ENCODE measurements at places on chromosomes 12 and 14.

DNA sequence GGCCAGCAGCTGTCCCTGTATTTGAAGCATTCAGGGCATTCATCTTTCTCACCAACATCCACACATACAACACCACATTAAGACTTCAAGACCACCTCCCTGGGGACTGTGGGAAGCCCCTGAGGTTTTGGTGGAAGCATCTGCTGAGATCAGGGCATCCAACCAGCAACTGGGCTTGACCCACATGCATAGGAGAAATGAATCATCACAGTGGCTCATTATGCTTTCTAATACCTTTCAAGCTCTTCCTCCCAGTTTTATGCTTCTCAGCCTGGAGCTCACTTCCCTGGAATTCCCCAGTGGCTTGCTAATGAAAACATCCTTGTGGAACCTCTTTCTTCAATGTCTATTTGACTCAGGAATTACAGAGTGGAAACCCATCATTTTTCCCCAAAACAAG lies 21.4 kb upstream of the CMKLR1 start:
- peak; percentile 5 for DNase-seq

DNA sequence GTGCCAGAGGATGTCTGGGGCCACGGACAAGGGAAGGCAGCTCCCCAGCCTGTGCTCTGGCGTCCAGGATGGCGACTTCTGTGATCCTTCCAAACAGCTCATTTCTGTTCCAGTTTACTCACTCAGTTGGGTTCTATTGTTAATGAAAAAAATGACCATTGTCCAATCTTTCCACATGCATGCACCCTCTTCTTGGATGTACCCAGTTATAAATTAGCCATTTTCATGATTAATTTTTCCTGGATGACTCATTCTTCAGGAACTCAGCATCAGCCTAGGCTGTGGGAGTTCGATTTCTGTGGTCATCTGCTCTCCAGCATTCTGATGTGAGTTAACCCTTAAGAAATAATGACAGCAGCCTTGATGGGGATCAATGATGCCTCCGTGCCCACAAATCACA lies 926.8 kb downstream of the BCL11B start:
- no peak for DNase-seq

GRCh38 chr14:105021656-105022275 lies 883 bp upstream of the CDCA4 start:
- DNase-seq: peak; percentile 43

GRCh38 chr12:104669851-104670337 lies 213.1 kb downstream of the CHST11 start:
- DNase-seq: no peak

- DNase-seq: no peak
Observed at GRCh38 chr12:109737126-109737525, 23.5 kb downstream of the FAM222A start.

- DNase-seq: no peak
Observed at GRCh38 chr12:79115743-79116142, 251.2 kb downstream of the SYT1 start.

DNA sequence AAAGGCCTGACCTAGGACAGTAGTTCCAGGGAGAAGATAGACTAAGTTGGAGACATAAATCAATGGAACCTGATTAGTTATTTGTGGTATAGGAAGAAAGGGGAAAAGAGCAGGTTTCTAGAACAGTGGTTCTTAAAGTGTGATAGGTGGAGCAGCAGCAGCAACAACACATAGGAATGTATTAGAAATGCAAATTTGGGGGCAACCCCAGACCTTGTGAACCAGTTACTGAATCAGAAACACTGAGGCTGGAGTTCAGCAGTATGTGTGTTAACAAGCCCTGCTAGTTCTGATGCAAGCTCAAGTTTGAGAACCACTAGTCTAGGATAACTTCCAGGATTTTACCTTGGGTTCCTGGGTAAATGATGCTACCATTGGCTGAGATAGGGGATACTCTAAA lies 308.7 kb downstream of the EMP1 start:
- no peak for DNase-seq

GRCh38 chr14:60753264-60754119 lies 18.9 kb downstream of the MNAT1 start:
- peak; percentile 15 for DNase-seq

DNA sequence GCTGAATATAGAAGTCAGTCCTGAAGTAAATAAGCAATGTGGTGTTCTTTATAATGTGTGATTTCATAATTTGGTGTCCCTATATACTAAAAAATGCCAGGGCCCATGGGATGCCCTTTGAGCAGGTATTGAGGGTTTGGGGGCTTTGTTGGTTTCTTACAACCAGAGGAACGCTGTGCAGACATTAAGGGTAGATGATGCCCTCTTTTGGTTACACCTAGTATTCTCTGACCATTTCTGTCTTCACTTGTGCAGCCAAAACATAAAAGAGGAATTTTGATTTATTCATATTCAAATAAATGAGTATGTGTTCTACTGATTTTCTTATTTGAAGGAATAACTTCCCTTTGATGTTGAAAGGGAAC lies 3.0 kb downstream of the LGR5 start:
- no peak for DNase-seq

GRCh38 chr12:94135896-94136295 lies 12.5 kb upstream of the PLXNC1 start:
- no peak for DNase-seq

GRCh38 chr14:72916174-72916573 lies 10.1 kb upstream of the DCAF4 start:
- DNase-seq: no peak

GRCh38 chr12:8629486-8630033 lies 16.9 kb upstream of the AICDA start:
- DNase-seq: peak; percentile 32

DNA sequence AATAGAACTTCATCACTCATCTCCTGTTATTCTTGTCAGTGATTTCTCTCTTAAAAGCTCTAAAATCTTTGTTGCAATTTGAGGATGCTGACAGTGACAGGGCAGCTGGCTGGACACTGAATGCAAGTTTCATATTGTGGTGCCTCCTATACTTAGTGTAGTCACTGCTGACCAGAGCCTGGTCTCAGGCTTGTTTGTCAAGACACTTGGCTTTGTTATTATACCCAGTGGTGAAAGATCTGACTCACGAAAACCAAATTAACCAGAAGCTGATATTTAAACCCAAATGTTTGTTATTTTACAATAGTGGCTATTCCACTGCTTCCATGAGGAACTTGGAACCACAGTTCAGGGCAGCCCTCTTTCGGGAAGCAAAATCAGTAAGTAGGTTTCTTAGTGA lies 42.8 kb downstream of the RPGRIP1 start:
- DNase-seq: no peak

GRCh38 chr14:65961004-65961403 lies 525.2 kb upstream of the CCDC196 start:
- DNase-seq: peak; percentile 82

DNA sequence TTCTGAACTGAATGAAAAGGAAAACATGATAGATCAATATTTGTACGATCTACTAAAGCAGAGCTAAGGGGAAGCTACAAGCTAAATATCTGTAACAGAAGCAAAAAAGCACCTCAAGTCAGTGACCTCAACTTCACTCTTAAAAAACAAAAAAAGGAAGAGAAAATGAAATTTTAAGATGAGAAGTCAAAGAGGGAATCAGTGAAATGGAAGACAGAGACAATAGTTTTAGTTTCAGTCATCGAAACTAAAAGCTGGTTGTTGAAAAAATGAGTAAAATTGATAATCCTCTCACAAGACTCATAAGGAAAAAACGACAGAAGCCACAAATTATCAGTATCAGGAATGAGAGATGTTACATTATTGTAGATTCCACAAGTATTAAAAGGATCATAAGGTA lies 11.9 kb upstream of the SLC2A13 start:
- DNase-seq: no peak

GRCh38 chr12:116910645-116911451 lies at the start of gene FBXW8:
TSS of gene FBXW8 (plus strand) at chr12:116910950. CDS start at chr12:116911038, 88 bp downstream.
- DNase-seq: peak; percentile 87

DNA sequence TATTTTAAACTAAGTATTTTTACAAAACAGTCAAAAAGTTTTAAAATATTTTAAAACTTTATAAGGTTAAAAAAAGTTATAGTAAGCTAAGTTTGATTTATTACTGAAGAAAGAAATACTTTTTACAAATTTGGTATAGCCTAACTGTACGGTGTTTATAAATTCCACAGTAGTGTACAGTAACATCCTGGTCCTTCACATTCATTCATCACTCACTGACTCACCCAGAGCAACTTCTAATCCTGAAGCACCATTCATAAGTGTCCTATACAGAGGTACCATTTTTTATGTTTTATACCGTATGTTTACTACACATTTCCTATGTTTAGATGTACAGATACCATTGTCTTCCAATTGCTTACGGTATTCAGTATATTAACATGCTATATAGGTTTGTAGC lies 170.0 kb downstream of the KLHL28 start:
- no peak for DNase-seq

- DNase-seq: peak; percentile 95
Observed at GRCh38 chr14:51023964-51024363, 70.9 kb downstream of the TRIM9 start.

DNA sequence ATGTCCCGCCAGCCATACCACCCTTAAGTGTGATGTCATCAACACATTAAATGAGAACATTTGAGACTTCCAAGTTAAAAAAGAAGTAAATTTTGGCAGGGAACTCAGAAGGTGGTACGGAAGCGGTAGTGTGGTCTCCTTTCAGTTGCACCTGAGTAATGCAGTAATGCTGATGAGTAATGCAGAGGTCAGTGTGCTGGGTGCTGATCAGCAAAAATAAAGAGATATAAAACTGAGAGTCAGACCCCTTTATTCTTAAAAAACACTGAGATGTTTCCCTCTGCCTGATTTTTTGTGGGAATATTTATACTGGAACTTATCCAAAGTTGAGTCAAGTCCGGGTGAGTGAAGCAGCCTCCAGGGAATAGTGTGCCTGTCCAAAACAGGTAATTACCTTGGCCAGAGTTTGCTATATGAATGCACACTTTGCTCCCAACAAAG lies 370.6 kb upstream of the PRICKLE1 start:
- DNase-seq: no peak

- DNase-seq: no peak
Observed at GRCh38 chr12:45182511-45182910, 33.4 kb upstream of the ANO6 start.

DNA sequence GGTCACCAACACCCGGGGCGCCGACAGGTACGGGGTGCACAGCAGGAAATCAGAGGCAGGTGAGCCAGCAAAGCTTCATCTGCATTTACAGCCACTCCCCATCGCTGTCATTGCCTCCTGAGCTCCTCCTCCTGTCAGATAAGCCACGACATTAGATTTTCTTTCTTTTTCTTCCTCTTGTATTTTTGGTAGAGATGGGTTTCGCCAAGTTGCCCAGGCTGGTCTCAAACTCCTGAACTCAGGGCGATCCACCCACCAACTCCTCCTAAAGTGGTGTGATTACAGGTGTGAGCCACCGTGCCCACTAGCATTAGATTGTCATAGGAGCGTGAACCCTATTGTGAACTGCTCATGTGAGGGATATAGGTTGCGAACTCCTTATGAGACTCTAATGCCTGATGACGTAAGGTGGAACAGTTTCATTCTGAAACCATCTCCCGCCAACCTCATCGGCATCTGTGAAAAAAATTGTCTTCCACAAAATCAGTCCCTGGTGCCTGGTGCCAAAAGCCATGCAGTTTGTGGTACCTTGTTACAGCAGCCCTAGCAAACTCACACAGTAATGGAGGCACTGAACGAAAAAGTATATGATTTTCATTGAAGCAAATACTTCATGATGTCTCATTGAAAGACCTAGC lies 1.5 kb downstream of the STYK1 start:
- no peak for DNase-seq

DNA sequence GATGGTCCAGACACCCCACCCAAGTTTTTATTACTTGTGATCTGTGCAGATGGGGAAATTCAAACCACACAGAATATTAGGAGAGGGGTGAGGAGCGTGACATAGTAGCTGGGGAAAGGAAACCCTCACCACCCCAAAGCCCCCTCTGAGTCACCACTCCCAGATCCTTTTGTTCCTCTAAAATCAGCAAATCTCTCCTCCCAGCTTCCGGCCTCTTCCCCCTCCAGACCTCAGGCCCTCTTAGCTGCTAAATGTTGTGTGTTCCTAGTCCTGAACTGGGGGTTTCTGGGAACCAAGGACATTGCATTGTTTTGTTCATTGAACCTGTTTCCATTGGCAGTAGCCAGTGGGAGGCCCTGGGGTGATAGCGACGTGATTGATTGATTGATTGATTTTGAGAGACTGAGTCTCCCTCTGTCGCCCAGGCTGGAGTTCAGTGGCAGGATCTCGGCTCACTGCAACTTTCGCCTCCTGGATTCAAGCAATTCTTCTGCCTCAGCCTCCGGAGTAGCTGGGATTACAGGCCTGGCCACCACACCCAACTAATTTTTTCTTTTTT lies 5.9 kb upstream of the ORAI1 start:
- no peak for DNase-seq

- DNase-seq: no peak
Observed at GRCh38 chr12:129704232-129704830, 199.5 kb downstream of the TMEM132D start.

DNA sequence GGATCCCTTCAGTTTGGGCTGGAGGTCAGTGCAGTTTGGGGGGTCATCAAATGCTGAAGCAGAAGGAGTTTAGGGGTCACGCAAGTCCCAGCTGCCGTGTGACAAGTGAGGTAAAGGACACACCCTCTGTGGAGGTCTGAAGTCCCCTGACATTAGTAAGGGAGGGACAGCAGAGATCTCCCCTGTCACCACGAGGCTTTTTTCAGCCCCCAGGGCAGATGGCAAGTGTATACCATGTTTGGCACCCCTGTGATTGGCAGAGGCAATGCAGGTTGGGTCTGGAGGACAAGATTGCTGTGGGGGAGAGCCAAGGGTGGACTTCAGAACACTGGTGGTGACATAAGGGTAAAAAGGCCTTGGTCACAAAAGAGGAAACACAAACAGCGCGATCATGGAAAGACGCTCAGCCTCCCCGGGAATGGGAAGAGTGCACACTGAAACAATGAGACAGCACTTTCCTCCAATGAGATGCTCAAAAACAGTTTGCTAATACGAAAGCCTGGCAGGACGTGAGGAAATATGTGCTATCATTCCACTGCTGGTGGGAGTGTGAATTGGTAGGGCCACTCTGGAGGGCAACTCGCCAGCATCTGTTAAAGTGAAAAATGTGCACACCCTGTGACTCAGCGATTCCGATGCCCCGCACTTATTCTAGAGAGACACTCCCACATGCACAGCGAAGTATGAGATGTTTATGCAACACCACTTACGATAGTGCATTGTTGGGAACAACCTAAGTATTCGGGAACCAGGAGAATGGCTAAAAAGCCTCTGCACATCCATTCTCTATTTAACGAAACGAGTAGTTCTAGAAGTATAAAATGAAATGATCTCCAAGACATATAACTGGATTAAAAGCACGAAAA lies 14.4 kb upstream of the CD27 start:
- peak; percentile 73 for DNase-seq

DNA sequence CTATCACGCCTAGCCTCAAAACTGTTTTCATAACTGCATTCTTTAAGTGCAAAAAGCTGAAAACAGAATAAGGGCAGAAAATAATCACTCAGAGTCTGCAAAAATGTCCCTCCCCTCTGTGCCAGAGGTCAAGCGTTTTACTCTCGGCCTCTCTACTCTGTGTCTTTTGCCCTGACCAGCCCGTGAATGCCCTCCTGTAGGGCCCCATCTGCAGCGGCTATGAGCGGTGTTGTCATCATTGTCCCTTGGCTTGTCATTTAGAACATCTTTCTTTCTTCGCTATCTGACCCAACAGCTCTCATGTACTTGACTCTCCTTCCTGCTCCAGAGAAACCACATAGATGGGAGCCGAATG lies 21.7 kb downstream of the ELK3 start:
- no peak for DNase-seq

Data from SK-MEL-5 (cell line).